ENCODE measurements at places on chromosomes 3 and 15.

- no peak for DNase-seq
These were observed 129.2 kb upstream of the TSC22D2 start for GRCh38 chr3:150278843-150279381.

DNA sequence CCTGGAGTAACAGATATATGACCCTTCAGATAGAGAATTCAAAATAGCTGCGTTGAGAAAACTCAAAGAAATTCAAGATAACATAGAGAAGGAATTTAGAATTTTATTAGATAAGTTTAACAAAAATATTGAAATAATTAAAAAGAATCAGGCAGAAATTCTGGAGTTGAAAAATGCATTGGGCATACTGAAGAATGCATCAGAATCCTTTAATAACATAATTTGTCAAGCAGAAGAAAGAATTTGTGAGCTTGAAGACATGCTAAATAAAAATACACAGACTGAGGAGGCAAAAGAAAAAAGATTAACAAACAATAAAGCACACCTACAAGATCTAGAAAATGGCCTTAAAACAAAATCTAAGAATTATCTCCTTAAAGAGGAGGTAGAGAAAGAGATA lies 50.5 kb downstream of the SPTSSB start:
- DNase-seq, result no peak

GRCh38 chr15:61481886-61482285 lies 252.8 kb upstream of the RORA start:
- DNase-seq, result no peak

GRCh38 chr15:22992024-22992326 lies 11.8 kb upstream of the CYFIP1 start:
- no peak for DNase-seq

DNA sequence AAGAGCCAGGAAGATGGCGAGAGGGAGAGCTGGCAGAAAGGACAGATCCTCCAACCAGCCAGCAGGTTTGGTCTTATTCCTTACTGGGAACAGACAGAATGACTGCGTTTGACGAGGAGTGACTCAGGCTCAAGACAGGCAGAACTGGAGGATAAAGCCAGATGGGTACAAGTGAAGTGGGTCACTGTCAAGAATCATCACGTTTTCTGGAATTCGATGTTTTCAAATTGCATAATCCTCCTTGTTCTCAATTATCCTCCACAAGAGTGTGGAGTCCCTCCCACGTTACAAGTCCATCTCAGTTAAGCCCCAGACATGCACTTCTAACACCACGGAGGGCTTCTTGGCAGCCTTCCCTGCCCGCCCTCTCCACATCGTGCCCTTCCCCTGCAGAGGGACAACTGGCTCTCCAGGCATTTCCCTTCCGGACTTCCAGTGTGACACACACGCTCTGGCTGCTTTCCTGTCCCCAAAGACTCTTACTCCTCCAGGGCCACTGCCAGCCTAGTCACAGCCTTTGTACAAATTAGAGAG lies 183.1 kb downstream of the CHST2 start:
- no peak for DNase-seq

- no peak for DNase-seq
These were observed 97.7 kb upstream of the TBC1D5 start for GRCh38 chr3:17840126-17840525.

DNA sequence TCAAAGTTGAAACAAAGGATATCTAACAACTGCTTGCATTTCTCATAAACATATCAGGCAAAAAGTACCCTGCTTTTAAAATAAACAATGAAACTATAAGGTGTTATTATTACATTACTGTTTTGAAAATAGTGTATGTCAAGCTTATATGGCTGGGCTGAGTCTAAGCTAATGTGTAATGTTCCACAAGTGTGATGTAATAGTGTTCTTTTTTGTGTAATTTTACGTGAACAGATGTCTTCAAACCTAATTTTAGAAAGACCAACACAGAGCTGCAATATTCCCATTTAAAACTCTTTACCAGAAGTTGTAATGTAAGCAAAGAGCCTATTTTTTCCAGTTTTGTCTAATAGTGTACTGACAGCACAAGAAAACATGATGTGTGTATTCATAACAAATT lies 34.0 kb downstream of the MINDY2 start:
- no peak for DNase-seq

DNA sequence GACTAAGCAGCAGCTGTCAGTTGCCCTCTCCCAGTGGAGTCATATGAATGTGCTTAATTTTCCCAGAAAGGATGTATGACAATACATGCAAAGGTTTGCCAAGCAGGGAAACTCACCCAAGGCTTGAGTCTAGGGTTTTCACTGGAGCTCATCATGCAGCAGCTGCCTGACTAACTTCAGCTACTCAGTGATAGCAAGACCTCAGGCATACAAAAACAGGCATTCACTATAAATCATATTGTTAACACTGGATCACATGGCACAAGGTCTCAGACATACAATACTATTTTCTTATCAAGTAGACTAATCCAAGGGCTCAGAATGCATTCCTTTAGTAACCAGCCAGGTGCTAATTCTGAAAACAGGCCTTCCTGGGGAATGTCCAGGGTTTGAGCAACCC lies 85.0 kb upstream of the STAC start:
- no peak for DNase-seq

- DNase-seq, result no peak
These were observed 210.2 kb downstream of the XXYLT1 start for GRCh38 chr3:195060531-195061291.

DNA sequence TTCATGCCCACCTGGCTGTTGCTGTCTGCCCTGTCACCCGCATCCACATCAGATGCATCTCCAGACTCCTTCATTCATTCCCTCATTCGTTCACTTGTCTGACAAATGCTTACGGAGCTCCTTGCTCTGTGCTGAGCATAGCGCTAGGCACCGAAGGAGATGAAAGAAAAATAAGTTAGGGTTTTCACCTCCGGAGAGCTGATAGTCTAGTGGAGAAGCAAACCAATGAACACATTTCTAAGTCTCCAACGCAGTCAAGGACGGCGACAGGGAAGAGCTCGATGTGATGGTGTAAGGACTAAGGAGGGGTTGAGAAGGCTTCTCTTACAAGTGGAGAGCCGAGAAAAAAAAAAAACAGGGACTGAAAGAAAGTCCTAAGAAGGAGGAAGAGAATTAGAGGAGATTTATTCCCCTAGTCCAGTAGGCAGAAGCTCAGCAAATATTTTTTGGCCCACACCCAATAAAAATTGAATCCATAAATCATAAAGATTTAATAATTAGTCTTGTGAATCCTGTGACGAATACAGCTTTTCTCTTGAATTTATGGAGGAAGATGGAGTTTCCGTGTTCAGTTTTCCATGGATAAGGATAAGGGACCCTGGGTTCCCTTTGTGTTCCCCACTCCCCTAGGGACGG lies 127.2 kb upstream of the DLG1 start:
- DNase-seq, result no peak

DNA sequence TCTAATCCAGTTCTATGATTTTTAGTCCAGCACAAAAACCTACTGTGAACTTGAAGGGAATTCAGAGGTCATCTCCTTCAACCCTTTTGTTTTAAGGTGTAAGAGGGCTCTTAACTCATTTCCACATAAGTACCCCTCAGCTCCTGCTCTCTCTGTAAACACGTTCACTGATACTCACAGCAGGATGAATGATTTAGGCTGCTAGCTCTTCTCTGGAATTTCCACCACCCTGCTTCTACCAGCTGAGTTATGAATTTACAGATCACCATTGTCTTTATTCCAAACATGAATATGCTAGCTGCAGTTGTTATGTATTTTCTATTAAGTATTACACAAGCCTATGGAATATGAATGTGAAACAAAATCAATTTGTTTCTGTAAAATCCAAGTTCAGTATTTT lies 101.3 kb upstream of the NANOGP8 start:
- DNase-seq, result no peak

GRCh38 chr15:69792823-69793222 lies 304.9 kb downstream of the TLE3 start:
- DNase-seq, result no peak

DNA sequence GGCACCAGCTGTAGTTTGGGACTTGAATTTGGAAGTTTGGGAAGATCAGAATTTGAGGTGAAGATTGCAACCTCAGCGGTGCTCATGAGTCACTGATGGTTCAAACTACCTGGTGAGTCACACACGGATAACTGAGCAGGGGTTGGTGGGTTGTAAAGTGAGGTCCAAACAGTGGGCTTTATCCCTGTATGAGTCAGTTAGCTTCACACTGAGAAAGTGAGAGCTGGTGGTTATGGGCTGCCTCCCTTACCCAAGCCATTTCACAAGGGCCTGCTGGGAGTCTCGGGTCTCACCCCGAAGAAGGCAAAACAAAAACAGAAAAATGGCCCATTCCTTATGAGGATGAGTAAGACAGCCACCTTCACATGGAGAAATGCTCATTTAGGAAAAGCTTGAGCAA lies 77.0 kb downstream of the ITGA11 start:
- no peak for DNase-seq

DNA sequence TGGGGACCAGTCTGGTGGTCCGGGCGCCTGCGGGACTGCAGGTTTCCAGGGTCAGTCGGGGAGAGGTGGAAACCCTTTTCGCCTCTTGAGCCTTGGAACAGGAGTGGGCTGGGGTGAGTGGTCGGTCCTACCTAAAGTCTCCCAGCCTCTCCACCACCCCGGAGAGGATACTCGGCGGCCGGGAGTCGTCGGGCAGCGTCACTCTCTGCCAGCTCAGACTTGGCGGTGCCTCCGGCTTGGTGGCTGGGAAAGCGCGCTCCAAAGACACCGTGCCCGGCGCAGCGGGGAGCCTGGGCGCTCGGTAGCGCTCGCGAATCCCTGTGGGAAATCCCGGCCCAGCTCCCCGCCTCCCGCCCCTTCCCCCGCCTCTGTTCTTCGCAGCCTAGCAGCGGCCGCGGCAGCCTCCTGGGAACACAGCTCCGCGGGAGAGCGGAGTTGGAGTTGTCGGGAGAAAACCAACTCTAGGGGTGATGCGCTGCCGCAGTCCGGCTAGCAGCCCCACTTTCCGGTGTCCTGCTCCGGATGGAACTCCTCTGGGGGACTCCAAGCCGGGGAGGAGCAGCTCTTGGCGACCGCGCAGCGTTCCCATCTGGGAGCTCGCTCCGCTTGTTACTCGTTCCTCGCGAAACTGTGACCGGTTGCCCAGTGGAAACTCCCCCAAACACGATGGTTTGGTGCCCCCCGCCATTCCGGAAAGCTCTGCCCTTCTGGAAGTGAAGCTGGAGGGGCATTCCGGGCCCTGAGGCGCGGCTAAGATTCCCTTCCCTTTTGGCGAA lies 1.4 kb downstream of the EPHB1 start:
- DNase-seq, result no peak

GRCh38 chr3:57446318-57446841 lies 97.8 kb downstream of the DNAH12 start:
- no peak for DNase-seq

GRCh38 chr15:75891895-75892294 lies 11.8 kb upstream of the FBXO22 start:
- DNase-seq, result no peak

GRCh38 chr3:103385961-103386656 lies 951.3 kb downstream of the ZPLD1 start:
- no peak for DNase-seq

- no peak for DNase-seq
These were observed 251.2 kb upstream of the UBE2E2 start for GRCh38 chr3:22951910-22952309.

GRCh38 chr3:123138839-123139444 lies 62.8 kb upstream of the SEC22A start:
- DNase-seq, result no peak

DNA sequence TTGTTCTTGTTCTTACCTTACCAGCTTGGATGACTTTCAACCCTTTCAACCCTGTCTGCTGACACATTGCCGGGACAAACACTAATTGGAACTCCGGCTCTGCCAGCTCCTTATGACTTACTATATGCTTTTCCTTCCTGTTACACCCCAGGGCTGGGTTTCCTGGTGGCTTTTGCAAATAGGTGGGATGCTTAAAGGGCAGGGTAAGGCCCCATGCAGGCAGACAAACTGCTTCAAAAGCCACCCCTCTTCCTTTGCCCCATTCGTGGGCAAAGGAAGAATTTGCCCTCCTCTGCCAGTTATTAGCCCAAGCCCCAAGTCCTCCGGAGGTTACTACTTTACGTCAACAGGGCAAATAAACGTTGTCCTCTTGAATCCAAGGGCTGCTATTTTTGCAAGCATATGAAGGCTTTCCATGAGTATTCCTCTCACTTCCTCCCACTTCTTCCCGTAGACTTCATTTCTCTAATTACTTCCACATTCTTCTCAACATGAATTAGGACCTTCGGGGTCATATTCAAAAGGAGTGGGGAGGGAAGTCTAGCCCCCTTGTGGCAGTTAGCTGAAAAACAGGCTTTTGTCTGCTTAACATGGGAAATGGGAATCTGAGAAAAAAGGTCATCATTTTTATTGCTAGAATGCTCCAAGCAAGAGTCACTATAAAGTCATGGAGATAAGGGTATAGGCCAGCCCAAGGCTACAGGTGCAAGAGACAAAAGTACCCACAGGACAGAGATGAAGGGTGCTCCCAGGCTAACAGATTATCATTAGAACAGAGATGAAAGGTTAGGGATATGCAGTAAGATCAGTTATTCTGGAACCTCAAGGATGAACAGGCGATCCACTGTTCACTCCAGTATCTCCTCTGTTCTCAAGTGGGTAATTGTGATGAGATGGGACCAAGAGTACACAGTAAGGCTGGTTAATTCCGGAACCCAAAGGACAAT lies 56.3 kb upstream of the FSTL1 start:
- DNase-seq, result no peak

GRCh38 chr3:194767446-194768207 lies 81.9 kb downstream of the FAM43A start:
- DNase-seq, result no peak

GRCh38 chr3:4302747-4303146 lies 422 bp upstream of the SETMAR start:
- no peak for DNase-seq

GRCh38 chr3:179681492-179682263 lies 28.8 kb downstream of the USP13 start:
- no peak for DNase-seq

- DNase-seq, result no peak
These were observed 9.9 kb downstream of the SELENOT start for GRCh38 chr3:150613034-150613433.

GRCh38 chr3:143650827-143651226 lies 197.4 kb downstream of the SLC9A9 start:
- no peak for DNase-seq

DNA sequence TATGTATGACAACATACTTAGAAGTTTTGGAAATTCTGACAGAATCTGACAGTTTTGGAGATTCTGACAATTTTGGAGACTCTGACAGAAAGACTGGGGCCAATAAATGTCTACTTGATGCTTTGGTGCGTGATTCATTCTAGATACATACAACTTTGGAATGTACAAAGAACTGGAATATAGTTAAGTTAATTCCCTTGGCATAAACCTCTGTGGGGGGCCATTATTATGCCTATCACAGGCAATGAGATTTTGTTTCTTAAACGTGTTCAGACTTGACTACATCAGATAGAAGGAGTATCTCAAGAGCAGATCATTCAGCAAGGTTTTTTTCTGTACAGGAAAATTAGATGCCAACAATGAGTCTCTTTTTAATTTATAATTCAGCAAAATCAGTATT lies 617.6 kb upstream of the ZNF717 start:
- no peak for DNase-seq

GRCh38 chr3:77081240-77081661 lies 41.4 kb downstream of the ROBO2 start:
- DNase-seq, result no peak

- DNase-seq, result no peak
These were observed 5.3 kb upstream of the TXNRD3 start for GRCh38 chr3:126659915-126660886.
